Left colon (tissue), 2 donors: ENCODE measurements at places on chromosomes 6 and 20. TPM values are rescaled to one million over a fixed set of nuclear protein-coding genes. Genes with fewer than 3 reads are reported as not detected.

GRCh38 chr6:38651121-38651784, 11.5 kb upstream of the BTBD9 start:
- no peak for DNase-seq

Gene SLC13A3
- 0.92 TPM for total RNA-seq

- no peak for DNase-seq
Measured at GRCh38 chr20:48656661-48657211, 171.1 kb downstream of the PREX1 start.

GRCh38 chr6:16067568-16067967, 61.3 kb upstream of the MYLIP start:
- DNase-seq, result no peak

GRCh38 chr6:169454204-169454871, 200.7 kb upstream of the THBS2 start:
- no peak for DNase-seq

DNA sequence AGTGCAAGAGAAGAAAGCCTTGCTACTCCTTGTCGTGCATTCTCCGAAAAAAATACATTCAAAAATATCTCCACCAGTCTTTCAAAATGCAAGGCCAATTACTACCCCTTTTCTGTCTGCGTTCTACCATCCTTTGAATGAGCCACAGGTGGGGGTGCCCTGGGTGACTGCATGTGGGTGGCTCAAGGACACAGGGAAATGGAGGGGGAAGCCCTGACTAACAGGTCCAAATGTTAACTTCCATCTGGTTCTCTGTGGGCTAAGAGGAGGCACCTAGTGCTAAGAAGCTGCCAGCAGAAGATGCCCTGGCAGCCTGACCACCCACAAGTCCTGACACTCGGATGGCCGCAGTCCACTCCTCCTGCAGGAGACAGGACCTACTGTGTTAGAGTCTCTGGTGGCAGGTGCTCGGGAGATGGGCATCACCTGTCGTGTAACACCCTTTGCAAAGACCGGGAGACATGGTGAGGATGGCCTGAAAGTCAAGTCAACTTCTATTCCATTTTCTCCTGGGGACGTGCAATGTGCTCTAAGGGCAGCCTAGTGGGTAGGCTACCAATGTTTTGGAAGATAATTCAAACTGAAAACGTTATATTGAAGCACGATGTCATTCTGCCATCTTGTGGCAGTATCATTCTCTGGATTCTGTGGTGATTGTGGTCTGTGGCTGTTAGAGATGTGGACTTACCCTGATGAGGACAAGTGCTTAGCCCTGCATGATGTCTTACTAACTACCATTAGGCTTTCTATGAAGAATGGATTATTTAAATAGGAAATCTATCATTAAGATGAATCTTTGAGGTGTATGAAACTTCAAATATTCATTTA, 27.4 kb upstream of the IGF2R start:
- no peak for DNase-seq
